IPS DF 19.7 (cell line): ENCODE measurements at places on chromosomes 5 and 9.

DNA sequence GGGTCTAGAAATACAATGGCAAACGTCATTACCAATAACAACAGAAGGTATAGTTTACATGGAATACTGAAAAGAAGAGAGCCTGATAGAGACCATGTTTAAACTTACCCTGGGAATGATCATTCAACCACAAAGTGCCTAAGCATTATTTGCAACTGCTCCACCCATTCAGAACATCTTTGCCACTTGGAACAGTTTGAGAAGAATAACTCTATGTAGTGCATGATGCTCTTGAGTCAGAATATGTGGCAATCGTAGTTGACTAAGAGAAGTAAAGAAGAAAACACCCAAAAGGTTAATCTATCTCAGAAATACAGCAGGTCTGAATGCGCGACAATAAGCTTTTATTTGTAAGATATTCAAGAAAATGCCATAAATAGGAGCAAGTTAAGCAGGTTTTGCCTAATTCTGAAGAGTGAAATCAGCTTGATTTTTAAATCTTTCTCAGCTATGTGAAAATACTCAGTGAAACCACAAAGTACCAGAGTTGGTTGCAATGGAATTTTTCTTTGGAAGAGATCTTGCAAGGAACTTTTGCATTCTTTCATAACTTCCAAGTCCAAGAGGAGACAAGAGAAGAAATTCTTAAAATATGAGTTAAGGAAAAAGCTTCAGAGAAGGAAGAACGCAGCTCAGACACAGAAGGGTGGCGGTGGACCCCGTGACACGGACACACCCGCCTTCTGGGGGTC lies 64.3 kb downstream of the HABP4 start:
- DNase-seq = no peak

DNA sequence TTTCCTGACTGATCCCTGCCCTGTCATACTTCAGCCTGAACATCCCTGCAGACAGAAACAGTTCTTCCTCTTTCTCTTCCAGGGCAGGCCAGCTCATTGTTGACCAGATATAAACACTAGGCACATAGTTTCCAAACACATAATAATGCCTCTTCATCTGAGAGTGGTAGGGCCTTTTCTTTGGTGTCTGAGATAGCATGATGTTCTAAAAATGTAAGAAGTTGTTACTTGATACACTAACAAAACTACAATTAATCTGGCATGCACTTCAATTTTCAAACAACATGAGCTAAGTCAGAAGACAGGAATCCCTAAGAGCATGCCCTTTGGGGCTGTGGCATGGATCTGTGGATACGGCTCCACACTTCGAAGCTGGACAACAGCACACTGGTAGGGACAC lies 246.6 kb downstream of the SPOCK1 start:
- DNase-seq = no peak

GRCh38 chr5:28253431-28253830 lies 1215.0 kb upstream of the CDH9 start:
- DNase-seq = no peak

GRCh38 chr9:100375658-100376057 lies 22.9 kb upstream of the TEX10 start:
- no peak for DNase-seq
